A549 treated with Mapracorat at 1 μM for 4 hours (cell line): ENCODE measurements at places on chromosomes 3 and 15. TPM values are rescaled to one million over a fixed set of nuclear protein-coding genes. Genes with fewer than 3 reads are reported as not detected.

The TGM5 gene
- total RNA-seq: not detected in 5 replicates

The ZWILCH gene
- 31.5 to 39.7 TPM (median 35.3 TPM) in 5 replicates for total RNA-seq

The STRA6 gene
- 52.1 to 86.8 TPM (median 69.6 TPM) in 5 replicates for total RNA-seq

The C2CD4A gene
- total RNA-seq: 0.06 to 0.27 TPM (median 0.16 TPM) in 5 replicates

The SERINC4 gene
- 0.07 to 0.08 TPM in 2 of 5 replicates, not detected in the others for total RNA-seq

The PKM gene
- 2,890 to 3,431 TPM (median 3,241 TPM) in 5 replicates for total RNA-seq
